ENCODE measurements at places on chromosomes 4 and X.

DNA sequence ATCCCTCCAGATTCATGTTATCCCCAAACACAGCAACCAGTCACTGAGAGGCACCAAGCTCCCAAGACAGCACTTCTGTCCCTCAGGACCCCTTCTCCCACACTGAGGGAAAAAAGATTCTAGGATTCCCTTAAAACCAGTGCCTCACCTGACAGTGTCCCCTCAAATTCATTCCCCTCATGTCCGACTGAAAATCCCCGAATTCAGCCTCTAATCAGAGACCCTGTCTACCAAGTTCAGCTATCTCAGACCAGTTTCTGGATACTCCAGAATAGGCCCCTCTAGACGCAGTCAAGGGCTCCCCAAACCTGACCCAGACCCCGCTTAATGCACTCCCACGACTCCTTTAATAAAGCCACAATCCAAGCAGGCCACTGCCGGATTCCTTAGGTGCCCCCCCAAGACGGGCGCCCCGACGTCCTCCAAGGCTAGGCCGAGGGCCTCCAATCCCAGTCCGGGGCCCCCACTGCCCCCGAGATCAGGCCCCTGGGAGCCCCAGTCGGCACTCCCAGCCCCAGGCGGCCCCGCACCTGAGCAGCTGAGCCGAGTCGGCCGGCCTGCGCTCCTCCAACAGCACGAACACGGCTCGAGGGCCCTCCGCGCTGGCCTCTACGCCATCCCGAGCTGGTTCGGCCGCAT is 457 bp downstream of the TFE3 start:
- DNase-seq, result no peak

DNA sequence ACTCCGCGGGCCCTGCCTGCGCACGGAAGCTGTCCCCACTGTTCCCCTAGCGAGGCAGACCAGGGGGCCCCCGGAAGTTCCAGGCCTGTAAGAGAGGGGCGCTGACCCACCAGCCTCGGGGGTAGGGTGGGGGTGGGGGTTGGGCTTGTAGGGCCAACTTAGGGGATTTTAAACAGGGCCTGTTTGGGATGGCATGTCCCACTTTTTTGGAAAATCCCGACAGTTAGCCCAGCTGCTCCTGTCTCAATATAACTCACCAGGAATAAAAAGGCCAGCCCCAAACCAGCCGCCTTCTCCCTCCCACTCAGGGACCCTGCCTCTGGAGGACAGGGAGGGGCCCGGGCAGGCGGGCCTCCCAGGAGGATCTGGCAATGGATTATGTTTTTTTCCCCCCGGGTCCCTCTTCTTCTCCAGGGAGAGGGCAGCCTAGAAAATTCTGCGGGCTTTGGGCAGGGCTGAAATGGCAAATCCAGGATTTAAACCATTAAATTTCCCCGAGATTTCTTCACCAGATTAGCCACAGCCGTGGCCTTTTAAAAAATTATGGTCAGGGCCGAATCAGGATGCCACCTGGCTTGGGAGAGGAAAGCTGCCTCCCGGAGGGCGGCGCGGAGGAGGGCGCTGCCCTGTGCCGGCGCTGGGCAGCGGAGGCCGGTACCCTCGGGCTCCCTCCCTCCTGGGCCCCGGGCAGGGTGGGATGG is 957 bp downstream of the PPP2R2C start:
- no peak for DNase-seq

DNA sequence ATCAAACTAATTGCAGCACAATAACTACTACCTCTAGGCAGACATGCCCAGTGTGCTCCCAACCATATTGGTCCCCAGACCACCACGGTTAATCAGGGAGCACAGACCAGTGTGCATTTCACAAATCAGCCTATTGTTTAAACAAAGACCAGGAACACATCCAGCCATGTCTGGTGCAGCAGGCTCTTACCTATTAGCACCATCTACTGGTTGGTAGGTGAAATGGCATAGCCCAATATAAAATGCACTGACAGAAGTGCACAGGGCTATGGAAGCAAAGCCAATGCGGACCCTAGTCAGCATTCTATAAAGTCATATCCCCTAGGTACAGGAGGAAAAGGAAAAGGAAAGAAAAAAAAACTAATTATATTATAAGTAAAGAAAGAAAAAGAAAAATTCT is 15.5 kb upstream of the CYLC1 start:
- DNase-seq, result peak; percentile 1

- DNase-seq, result peak; percentile 76
Observed at GRCh38 chr4:41455206-41455605, 82.8 kb upstream of the LIMCH1 start.

DNA sequence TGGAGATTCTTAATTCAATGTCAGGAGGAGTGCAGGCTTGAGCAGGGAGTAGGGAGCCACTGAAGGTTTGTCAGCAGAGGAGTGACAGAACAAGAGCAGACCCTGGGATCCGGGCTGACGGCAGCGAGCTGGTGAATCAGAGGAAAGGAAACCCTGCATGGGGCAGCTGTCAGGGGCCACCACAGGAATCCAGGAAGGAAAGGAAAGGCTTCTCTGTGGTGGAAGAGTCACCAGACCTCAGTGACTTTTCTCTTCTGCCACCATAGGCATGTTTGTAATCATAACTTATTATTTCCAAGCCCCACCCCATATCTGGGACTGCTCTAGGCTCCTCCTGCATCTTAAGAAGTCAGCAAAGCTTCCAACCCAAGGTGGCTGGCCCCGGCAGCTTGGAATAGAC is 150.9 kb downstream of the BCOR start:
- DNase-seq, result no peak

- DNase-seq, result no peak
Observed at GRCh38 chr4:145957302-145957701, 18.7 kb upstream of the ZNF827 start.

DNA sequence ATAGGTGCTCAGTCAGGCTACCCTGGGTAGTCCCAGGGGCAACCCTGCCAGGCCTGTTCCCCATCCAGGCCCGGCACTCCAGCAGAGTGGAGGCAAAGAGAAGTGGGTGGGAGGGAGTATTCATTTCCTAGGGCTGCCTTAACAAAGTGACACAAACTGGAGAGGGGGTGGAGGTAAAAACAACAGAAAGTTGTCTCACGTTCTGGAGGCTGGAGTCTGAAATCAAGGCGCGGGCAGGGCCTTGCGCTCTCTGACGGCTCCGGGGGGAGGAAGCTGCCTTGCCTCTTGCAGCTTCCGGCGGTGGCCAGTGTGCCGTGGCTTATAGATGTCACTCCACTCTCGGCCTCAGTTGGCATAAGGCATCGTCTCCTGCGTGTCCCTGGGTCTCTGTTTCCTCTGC is 90.8 kb downstream of the DCTD start:
- DNase-seq, result no peak

DNA sequence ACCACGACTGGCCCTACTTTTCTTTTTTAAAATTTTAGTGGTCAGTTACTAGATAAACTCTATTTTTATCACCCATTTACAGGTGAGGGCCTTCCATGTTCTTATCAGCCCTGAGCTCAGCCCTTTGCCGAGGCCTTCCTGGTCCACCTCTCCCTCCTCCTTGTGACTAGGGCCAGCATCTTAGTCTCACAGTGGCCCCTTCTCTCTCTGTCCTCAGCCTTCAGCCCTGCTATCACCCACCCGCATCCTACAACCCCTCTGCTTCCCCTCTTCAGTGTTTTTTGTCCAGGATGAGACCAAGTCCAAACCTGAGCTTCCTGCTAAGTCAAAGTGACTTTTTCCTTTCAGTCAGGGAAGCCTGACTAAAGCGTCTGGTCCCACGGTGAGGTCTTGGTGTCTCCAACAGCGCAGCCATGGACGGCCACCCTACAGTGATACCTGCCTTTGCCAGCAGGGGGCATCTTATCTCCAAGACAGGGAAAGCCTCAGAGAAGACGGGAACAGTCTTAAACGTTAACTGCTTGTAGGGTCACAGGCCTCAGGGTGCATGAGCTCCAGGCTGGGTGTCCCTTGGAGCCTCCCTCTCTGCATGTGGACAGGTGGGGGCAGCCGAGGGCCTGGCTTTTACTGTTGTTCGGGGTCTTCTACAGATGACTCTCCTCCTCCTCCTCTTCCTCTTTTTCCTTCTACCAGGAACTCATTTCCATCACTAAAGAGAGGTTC is 11.7 kb upstream of the GAGE10 start:
- DNase-seq, result peak; percentile 0

DNA sequence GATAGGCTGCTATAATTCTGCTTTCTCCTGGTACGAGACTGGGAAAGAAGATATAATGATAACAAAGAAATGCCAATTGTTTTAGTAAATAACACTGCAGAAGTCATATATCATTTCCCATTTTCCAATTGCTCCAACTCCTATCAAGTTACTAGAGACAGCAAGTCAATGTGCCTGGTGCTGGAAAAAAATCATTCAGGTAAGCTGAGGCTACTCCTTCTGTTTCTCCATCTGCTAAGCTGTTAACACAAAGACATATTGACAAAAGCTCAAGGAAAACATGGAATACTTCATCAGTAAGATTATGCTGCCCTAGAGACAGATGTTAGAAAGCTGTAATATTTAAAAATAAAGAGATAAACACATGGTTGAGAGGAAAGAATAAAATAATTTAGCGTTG is 10.0 kb downstream of the NAA11 start:
- no peak for DNase-seq

DNA sequence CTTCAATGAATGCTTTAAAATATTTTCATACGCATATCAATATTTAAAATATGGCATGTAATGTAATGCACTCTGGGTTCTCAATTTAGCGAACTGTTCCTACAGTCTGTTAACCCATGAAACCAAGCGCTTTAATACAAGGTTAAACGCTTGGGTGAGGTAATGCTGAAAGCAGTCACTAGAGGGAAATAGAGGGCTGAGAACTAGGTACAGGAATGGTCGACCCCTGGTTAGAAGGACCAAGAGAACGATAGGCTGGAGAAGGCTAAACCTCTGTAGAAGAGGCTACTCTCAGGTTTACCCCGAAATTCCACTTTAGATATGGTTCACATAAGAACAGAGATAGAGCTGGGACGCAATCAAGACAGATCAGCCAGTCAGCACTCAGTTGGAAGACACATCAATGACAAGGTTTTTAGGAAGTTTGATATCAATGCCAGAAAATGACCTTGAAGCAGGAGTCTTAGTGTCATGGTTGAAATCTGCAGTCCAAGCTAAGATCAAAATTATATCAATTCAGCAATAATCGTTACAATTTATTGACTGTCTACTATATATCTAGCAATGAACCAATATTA is 26.9 kb downstream of the ARSJ start:
- no peak for DNase-seq

GRCh38 chr4:144955104-144955503 is 142.9 kb downstream of the ANAPC10 start:
- DNase-seq, result no peak

GRCh38 chrX:100721328-100721727 is 10.6 kb downstream of the SYTL4 start:
- DNase-seq, result no peak

DNA sequence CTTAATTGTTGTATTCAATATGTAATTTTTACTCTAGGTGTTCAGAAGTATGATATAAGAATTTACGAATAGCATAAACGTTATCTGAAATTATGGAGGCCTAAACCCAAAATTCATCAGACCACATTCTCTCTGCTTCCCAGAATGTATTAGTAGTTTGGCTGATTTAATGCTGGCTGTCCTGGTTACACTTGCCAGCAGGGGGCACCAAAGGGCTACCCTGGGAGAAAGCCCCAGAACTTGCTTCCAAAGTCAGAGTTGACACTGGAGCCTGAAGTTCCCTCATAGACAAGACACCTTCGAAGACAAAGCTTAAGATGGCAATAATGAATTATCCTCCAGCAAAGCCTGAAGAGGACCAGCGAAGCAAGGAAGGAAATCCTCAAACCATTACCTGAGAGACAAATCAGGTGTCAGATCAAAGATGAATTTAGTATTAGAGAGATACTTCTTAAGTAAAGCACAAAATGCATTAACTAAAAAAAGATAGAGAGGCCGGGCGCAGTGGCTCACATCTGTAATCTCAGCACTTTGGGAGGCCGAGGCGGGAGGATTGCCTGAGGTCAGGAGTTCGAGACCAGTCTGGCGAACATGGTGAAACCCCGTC is 11.3 kb upstream of the ANOS1 start:
- DNase-seq, result no peak

DNA sequence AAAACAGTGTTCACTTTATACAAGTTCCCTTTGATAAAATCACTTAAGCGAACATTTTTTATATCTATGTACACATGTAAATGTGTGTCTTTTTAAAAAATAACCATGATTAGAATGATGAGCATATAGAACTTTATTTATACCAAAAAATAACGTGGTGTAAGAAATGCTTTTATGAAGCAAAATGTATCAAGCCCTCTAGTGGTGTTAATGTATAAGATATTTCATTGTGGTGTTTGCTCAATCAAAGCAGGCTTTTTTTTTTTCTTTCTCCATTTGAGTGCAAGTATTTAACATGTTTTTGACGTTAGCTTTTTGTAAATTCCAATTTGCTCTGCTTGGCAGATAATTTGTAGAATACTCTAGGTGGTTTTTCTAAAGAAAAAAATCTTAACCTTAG is 2092.4 kb upstream of the TENM3 start:
- no peak for DNase-seq

DNA sequence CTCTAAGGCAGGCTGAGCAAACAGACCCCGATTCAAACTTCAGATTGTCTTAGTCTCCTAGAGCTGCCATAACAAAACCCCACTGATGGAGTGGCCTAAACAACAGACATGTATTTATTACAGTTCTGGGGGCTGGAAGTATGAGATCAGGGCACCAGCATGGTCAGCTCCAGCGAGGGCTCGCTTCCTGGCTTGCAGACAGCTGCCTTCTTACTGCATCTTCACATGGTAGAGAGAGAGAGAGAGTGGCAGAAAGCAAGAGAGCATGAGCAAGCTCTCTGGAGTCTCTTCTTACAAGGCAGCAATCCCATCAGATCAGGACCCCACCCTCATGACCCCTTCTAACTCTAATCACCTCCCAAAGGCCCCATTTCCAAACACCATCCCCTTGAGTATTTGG is 22.3 kb upstream of the SORCS2 start:
- DNase-seq, result no peak

- DNase-seq, result no peak
Observed at GRCh38 chrX:22366166-22366702, 93.5 kb downstream of the CBLL2 start.

- no peak for DNase-seq
Observed at GRCh38 chrX:22969411-22969810, 30.3 kb upstream of the DDX53 start.

DNA sequence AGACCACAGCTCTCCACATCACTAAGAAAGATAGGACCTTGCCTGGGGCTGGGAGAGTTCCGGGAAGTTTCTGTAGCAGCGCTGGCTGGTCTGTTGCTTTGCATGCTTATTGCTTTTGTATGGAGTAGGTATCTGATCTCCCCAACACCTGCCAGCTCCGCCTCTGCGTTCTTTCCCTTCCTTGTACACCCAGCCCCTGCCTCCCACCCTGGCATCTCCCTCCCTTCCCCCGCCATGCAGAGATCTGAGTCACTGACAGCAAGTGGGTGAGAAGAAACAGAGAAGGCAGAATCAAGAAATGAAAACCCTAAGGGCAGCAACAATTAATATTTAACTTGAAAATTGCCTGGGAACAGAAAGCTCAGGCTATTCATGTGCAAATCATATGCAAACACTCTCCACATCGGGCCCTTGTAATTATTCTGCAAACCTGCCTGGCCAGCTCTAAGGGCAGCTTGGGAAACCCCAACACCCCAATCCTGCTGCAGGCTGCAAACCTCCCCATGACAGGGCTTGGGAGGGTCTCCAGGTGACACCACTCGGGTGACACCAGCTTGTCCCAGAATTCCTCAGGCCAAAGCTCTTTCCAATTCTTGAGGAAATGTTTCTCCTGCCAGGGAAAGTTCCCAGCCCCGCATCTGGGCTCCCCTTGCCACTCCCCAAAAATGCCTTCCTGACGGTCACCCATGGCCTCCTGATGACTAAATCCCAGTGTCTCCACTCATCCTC is 257.2 kb downstream of the FBXW7 start:
- DNase-seq, result peak; percentile 12

- no peak for DNase-seq
Observed at GRCh38 chrX:129123795-129124194, 399.5 kb downstream of the SMARCA1 start.
